Chondrocyte (in vitro differentiated cells): ENCODE measurements at places on chromosomes 2 and 18.

DNA sequence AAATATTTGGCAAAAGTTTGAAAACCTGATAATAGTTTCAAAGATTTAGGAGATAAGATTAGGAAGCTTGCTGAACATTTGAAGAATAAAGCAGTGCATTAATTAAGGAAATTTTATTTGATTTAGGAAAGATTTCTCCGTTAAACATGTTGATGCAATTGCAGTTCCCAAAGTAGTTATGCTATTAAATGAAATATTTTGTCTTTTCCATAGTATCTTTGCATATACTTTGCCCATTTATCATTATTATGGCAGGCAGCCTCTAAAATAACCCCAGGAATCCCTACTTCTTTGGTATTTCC, 136.5 kb downstream of the MREG start:
- peaks cover 6% of the 10 kb centered on the region for H3K36me3 ChIP-seq
- DNase-seq, result no peak
- H3K4me3 ChIP-seq, result no peak overlapping the region
- no peaks in the 10 kb centered on the region for H3K27me3 ChIP-seq
- peaks cover 30% of the 10 kb centered on the region for H3K4me1 ChIP-seq

DNA sequence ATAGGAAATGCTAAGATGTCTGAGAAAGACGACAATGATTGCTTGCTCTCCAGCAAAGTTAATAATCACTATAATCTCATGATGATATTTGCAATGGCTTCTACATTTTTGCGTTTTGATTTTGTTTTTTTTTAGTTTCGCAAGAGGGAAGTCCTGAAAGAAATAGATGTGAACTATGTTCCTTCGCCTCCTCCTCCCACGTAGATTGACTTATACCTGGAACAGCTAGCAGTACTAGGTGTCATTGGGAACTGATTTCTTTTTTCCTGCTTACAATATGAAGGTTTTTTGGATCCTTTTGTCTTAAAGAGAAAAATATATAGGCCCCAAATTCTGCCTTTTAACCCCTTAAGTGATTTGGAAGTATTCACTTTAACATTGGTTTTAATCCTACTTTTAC, 26.7 kb downstream of the ITPRID2 start:
- no peak overlapping the region for H3K4me3 ChIP-seq
- DNase-seq, result no peak
- peaks cover 8% of the 10 kb centered on the region for H3K4me1 ChIP-seq
- H3K27me3 ChIP-seq, result no peaks in the 10 kb centered on the region

- no peak overlapping the region for H3K4me3 ChIP-seq
- peaks cover 5% of the 10 kb centered on the region for H3K36me3 ChIP-seq
- no peak for DNase-seq
- peaks cover 3% of the 10 kb centered on the region for H3K4me1 ChIP-seq
These were observed 119.8 kb downstream of the EIPR1 start for GRCh38 chr2:3257826-3258225.

- H3K4me1 ChIP-seq, result peaks cover 43% of the 10 kb centered on the region
- peak overlapping the region; percentile 95 for H3K27ac ChIP-seq
- H3K27me3 ChIP-seq, result no peaks in the 10 kb centered on the region
These were observed 156.8 kb downstream of the GLI2 start for GRCh38 chr2:120892271-120892966.

- H3K27ac ChIP-seq, result no peak overlapping the region
- H3K4me1 ChIP-seq, result no peaks in the 10 kb centered on the region
- H3K27me3 ChIP-seq, result peaks cover 20% of the 10 kb centered on the region
These were observed 199.2 kb downstream of the ICOS start for GRCh38 chr2:204135752-204136151.

GRCh38 chr2:32798829-32799228, 147.9 kb upstream of the LTBP1 start:
- H3K27ac ChIP-seq, result no peak overlapping the region
- no peak overlapping the region for H3K4me3 ChIP-seq
- no peak for DNase-seq
- no peaks in the 10 kb centered on the region for H3K36me3 ChIP-seq
- no peaks in the 10 kb centered on the region for H3K27me3 ChIP-seq
- peaks cover 10% of the 10 kb centered on the region for H3K4me1 ChIP-seq

- no peak overlapping the region for H3K27ac ChIP-seq
- no peak for DNase-seq
- H3K4me3 ChIP-seq, result no peak overlapping the region
- H3K36me3 ChIP-seq, result no peaks in the 10 kb centered on the region
- H3K4me1 ChIP-seq, result peaks cover 20% of the 10 kb centered on the region
These were observed 32.5 kb upstream of the NT5DC4 start for GRCh38 chr2:112688086-112688880.

- H3K4me1 ChIP-seq, result peaks cover 70% of the 10 kb centered on the region
- no peaks in the 10 kb centered on the region for H3K27me3 ChIP-seq
- peaks cover 26% of the 10 kb centered on the region for H3K36me3 ChIP-seq
- H3K27ac ChIP-seq, result peak overlapping the region; percentile 89
- no peak for DNase-seq
- no peak overlapping the region for H3K4me3 ChIP-seq
These were observed 13.7 kb downstream of the IGFBP5 start for GRCh38 chr2:216681683-216682082.
